ENCODE measurements at places on chromosomes 2 and 18.

GRCh38 chr2:152407806-152408205, 72.8 kb downstream of the FMNL2 start:
- DNase-seq = no peak

DNA sequence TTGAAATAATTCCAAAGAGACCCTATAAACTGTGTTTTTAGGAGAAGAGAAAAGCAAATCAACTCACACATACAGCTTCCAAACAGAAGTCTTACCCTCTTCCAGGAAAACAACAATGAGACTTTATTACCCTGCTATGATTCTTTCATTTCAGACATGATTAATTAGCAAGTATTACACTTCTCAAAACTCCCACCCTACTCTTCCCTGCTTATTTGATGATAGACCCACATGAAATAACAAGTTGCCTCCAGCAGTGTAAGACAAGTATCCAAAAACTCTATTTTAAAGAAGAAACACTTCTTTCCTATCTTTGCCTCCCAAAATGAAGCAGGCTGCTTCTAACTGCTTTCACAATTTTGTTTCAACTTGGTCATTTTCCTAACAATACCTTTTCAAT, 4.1 kb downstream of the FIGN start:
- DNase-seq = no peak

DNA sequence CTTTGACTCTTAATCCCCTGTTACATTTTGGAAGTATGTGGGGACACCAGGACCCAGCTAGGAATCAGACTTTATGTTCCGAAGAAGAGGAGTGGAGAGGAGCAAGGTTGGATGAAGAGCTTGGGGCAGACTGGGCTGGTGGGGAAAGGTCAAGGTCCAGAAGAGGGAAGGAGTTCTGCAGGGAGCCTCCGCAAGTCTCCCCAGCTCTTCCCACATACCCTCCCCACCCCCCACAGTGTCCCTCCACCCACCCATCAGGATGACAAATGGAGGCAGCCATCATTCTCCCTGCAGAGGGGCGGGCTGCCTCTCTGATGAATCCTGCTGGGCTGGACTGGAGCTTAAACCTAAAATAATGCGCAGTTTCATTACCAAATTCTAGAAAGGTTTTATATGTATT, 77.2 kb downstream of the ACKR3 start:
- DNase-seq = no peak

- DNase-seq = peak; percentile 40
Observed at GRCh38 chr2:46520130-46520711, 40.9 kb downstream of the TMEM247 start.

DNA sequence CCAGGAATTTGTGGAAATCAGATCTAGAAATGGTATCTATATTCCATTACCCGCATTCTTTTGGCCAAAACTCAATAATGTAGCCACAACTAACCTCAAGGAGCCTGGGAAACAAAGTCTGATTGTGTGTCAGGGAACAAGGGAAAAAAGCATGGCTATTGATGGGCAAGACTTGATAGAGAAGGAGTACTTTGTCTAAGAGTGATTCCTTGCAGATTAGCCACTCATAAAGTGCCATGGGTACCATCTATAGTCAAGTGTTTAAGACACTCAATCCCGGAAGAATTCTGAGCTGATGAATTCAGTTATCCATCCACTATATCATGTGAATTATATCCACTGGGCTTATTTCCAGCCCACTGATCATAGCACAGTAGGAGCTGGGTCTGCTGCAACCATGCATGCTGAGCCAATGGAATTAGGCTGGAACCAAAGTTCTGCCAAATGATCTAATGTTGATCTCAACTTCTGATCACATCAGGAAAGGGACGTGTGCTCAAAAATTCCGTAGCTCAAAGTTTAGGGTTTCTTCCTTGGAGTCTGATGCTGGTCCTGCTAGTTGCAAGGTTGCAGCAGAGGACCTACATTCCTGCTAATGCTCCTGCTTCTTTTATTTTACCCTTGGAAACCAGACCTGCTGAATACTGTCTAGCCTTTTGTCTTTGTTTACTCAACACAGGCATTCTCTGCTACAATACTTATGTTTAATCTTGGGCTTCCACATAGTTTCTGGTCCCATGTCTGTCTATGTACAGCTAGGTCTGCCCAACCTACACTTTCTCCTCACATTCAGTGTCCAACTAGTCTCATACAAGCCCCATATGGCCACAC, 629.7 kb downstream of the IRS1 start:
- DNase-seq = no peak
